ENCODE measurements at places on chromosomes 1 and 21.

GRCh38 chr21:30232011-30232410 is 16.1 kb upstream of the CLDN8 start:
- no peak for DNase-seq

DNA sequence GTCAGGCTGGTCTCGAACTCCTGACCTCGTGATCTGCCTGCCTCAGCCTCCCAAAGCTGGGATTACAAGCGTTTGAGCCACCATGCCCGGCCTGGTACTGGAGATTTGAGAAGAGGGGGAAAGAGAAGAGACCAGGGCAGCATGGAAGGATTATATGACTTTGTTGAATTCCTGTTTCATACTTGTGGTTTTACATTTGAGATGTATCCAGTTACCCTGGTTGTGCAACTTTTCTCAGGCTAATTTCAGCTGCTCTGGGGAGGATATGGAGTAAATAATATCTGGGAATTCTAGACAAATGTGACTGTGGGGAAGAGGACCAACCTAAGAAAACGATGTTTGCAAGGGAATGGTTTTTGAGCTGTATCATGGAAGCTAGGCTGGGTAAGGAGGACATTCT is 89.5 kb upstream of the GREM2 start:
- DNase-seq = peak; percentile 59

DNA sequence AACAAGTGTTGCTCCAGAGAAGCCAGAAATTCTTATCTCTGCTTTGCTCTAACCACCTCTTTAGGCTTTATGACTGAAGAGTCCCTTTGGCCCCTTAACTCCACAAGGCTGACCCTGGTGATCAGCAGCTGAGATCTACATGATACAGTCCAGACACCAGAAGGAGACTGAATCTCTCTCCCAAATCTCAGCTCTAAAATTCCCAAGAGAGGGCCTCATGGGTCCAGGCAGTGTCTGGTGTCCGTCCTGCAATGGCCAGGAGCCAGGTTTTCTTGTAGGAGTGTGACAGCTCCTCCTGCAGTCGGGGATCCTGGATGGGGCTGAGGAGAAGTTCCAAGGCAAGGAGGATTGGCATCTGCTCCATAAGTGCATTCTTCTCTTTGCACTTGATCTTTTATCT is 35.3 kb downstream of the L1TD1 start:
- DNase-seq = no peak

DNA sequence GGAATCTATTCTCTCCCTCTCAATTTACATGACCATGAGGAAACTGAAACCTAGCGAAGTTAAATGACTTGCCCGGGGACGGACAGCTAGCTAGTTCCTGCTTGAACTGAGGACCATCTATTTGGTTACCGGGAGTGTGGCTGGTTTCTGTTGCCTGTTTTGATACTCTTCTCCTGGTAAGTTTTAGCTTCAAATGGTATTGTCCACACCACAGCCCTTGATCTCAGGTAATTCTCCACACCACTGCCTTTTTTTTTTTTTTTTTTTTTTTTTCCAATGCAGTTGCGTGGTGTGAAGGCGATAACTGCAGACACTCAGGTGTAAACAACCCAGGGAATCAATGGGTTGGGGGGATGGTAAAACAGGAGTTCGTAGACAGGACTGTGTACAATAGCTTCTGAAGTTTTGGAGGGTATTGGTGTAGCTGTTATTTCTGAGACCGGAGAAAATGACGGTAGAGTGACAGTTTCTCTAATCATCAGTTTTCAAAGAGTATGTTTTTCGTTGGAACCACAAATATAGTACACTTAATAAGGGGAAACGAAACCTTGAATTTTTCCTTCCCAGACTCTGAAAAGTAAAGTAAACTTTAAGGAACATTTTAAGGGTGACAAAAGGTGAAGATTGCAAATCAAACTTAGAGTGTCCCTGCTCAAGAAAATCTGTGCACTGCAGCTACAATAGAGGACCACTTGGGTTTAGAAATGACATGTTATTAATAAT is 125.3 kb upstream of the CACYBP start:
- DNase-seq = no peak

DNA sequence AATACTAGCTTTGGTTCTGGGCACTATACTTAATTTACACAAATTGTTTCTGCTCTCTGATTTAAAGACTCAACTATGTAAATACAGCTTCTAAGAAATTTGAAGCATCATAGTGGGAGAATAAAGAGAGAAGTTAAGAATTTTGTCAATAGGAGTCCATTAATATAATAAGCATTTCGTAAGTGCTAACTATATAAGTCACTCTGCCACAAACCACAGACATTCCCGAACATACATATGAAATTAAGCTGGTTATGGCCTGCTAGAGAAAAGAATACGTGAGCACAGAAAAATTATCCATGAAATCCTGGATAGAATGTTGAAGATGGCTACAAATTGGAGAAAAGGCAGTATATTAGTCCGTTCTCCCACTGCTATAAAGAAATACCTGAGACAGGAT is 526.2 kb downstream of the MRPL39 start:
- DNase-seq = no peak

GRCh38 chr1:26771643-26772321 is 16.0 kb upstream of the PIGV start:
- peak; percentile 86 for DNase-seq

- no peak for DNase-seq
Measured at GRCh38 chr1:239308701-239309333, 77.6 kb upstream of the CHRM3 start.

DNA sequence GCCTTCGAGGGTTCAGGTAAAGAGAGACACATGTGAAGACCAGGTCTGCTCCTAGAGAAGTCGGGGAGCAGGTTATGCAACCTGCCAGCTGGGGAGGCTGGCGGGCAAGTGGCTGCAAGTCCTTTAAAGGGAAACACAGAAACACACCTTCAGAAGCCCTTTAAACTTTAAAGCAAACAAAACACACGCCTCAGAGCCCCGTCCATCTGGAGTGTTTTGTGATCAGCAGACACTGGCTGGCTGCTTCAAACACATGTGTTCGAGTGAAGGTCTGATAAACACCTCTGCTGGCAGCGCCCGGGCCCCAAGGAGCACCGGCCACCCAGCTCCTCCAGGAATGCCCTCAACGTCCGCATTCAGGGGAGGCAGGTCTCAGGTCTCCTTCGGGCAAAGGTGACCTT is 15.2 kb downstream of the RIPK4 start:
- no peak for DNase-seq
